ENCODE measurements at places on chromosomes 3 and 15.

DNA sequence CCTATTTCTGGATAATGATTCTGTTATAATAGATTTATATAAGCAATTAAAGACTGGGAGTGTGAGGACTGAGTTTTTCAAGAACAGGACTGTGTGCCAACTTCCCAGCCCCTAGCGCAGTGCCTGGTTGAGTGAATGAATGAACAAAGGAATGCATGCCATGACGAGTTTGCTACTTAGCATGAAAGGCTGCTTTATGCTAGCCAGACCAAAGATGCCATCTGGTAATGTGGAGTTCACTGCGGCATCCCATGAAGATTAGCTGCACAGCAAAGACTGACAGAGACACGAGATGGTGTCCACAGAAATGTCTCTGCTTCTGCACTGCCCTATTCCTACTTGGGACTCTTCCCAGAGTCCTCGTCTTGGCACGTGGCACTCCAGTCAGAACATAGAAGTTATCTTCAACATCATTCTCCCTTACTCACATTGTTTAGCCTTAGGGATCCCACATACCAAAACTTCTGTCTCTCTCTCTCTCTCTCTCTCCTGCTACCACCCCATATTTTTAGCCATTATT, 283.9 kb upstream of the CTNNB1 start:
- DNase-seq = no peak

- peak; percentile 57 for DNase-seq
These were observed 52.2 kb upstream of the OSBPL11 start for GRCh38 chr3:125647318-125648014.

DNA sequence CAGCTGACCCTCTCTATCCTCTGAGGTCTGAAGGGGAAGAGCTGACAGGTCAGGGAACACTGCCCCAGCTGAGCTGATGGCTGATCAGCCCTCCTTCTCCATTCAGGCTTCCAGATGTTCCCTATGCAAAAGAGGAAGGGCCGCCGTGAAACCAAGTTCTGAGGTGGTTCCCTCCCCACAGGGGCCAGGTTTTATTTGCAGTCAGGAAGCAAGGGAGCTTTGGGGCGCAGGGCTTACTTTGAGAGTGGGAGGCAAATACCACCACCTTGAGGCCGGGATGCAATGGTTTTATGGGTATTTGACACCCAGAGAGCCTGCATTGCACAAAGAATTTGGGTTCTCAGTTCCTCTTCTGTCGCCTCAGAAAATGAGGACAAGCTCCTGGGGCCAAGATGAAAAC, 186.9 kb downstream of the ARRDC4 start:
- no peak for DNase-seq

DNA sequence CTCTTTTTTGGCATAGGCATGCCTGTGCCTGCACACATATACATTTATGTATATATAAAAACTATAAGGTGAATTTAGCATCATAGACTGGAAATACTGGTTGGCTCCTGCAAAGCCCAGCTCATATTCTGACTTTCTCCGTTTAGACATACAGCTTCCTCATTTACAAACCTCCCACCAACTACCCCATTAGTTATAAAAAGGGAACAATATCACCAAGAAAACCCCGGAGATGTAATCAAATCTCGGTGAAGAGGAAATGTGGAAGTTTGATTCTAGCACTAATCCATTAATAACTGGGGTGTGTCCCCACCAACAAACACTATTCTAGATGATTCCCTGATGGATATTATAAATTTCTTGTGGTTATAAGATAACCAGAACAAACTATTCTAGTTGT, 517.7 kb upstream of the TBL1XR1 start:
- DNase-seq = no peak

GRCh38 chr15:55387027-55387426, 21.1 kb downstream of the CCPG1 start:
- no peak for DNase-seq

DNA sequence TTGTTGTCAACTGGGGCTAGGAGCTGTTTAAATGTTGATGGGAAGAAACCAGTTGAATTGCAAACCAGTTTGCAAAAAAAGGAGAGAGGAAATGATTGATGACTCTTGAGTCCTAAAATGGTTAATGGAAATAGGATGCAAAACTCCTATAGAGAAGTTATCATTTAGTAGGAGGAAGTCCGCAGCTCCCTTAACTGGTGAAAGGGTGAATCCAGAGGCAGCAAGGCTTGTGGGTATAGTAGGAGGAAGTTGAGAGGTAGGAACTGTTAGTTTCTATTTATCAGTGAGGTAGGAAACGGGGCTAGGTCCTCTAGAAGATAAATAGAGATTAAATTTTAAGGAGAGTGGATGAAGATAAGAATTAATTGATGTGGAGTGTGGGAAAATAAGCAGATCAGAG, 15.4 kb downstream of the IREB2 start:
- DNase-seq = no peak

GRCh38 chr3:10292505-10293419, at the start of gene GHRL:
Gene GHRL, minus strand, starts transcription at chr3:10292947. Its CDS starts 2,767 bp downstream, at chr3:10290180.
- DNase-seq = no peak

- no peak for DNase-seq
These were observed 180.6 kb downstream of the IL5RA start for GRCh38 chr3:2929574-2929973.

DNA sequence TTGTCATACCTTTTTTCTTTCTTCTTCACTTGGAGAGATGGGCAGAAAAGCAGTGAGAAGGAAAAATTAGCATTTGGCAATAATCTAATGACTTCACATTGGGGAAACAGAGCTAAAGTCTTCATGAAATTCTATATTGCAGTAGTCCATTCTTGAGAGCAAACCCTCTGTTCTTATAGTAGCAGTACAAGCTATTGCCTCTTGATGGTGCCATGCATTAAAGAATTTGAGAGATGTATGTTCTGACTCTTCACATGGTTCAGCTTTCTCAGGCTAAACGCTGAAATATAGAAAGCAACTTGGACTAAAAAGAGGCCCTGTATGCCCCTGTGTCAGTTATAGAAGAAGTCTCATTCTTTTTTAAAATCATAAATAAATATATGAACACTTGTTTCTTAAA, 36.0 kb downstream of the PHLDB2 start:
- DNase-seq = no peak

- no peak for DNase-seq
These were observed 168.3 kb upstream of the GBE1 start for GRCh38 chr3:81929697-81930096.

DNA sequence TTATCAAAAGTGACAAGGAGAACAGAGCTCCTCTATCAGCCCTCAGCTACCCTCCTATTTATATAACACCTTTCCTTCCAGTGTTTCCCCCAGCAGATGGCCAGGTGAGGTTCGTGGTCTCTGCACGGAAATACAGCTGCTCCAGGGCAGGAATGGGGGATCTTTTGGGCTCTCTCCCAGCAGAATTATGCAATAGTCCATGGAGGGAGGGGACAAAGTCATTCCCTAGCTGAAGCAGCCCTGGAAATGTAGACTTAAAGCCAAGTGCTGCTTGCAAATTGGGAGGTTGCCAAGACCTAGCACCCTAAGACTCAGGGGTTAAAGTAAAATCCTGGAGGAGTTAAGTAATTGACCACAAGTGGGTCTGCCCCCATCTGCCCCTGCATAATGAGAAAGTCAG, 256.3 kb downstream of the LRTM1 start:
- no peak for DNase-seq

- DNase-seq = no peak
These were observed 938.3 kb upstream of the ALCAM start for GRCh38 chr3:104428337-104428925.

DNA sequence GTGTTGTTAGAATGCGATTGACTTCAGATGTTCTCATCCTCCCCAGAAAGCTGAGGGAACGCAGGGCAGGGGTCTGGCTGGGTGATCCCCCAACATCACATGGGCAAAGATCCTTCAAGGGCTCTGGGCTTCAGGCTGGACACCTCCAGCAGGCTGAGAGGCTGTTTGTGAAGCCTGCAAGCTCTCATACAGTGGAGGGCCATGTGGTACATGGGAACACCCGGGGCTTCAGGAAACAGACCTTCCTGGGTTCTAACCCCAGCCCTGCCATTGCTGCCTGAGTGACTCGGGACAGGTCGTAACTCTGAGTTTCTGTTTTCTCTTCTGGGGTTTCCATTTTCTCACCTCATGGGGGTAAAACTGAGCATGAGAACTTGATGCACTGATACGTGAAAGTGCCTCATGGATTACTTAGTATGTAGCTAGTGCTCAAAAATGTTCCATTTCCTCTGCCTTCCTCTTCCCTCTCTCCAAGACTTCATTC, 81.2 kb downstream of the TLE3 start:
- no peak for DNase-seq

DNA sequence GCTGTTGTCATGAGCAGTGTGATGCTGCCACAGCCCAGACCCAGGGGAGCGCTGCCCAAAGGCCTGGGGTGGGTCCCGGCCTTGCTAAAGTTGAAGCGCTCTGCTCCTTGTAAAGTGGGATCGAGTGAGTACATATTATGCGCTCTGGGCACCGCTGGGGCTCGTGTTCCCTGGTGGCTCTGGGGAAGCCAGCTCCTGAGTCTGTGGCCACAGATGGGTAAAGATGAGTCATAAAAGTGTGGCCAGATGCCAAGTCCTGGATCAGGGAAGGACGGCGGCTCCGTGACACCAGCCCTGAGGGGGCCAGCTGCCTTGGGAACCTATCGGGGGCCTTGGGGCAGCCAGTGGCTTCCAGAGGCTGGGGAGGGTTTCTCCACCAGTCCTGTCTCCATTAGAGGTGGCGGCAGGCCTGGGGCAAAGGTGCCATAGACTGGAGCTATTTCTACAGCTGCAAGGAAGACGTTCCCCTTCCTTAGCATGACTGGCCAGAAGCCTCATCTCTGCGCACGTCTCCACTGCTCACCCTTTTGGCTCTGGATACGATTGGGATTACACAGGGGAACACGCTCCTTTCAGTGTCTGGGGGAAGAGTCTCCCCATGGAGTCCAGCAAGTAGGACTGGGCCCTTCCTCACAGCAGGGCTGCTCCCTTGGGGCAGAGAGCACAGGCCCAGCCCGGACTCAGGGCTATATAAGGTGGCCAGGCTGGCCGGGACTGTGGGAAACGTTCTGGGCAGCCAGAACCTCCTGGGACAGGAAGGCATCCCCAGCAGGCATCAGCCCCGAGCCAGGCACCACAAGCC, 1.2 kb upstream of the ITIH4 start:
- peak; percentile 44 for DNase-seq

GRCh38 chr15:58010983-58011382, 54.5 kb downstream of the ALDH1A2 start:
- no peak for DNase-seq

- no peak for DNase-seq
These were observed 106.7 kb downstream of the RAP2B start for GRCh38 chr3:153268564-153269279.

DNA sequence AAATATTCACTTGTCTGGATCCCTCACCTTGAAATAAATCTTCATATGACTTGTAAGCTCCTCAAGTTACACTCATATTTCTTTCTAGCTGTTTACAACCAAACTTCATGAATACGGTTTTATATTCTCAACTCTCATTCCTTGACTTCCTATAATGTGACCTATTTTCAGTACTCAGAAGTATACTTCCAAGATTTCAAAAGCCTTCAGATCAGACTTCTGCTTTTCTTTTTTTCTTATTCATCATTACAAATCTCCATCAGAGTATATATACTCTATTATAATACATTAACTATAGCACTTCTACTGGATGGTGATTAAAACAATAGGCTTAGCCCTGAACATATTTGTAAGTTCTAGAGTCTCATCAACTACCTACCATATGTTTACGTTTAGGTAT, 123.6 kb upstream of the ALCAM start:
- DNase-seq = no peak

GRCh38 chr15:72057548-72058091, 60.3 kb downstream of the MYO9A start:
- DNase-seq = no peak

- no peak for DNase-seq
These were observed 52.2 kb downstream of the RYK start for GRCh38 chr3:134198414-134198813.

- DNase-seq = no peak
These were observed 1.5 kb upstream of the CD200R1L start for GRCh38 chr3:112848196-112848595.

Measured in keratinocyte (primary cell).